Activated naive CD8-positive, alpha-beta T cell treated with anti-CD3 and anti-CD28 coated beads for 36 hours (primary cell): ENCODE measurements at places on chromosomes 6 and 20.

- H3K4me1 ChIP-seq: no peaks in the 10 kb centered on the region
- no peak overlapping the region for H3K27ac ChIP-seq
- H3K36me3 ChIP-seq: no peaks in the 10 kb centered on the region
- DNase-seq: no peak
Measured at GRCh38 chr6:3830806-3831205, 18.4 kb upstream of the FAM50B start.

DNA sequence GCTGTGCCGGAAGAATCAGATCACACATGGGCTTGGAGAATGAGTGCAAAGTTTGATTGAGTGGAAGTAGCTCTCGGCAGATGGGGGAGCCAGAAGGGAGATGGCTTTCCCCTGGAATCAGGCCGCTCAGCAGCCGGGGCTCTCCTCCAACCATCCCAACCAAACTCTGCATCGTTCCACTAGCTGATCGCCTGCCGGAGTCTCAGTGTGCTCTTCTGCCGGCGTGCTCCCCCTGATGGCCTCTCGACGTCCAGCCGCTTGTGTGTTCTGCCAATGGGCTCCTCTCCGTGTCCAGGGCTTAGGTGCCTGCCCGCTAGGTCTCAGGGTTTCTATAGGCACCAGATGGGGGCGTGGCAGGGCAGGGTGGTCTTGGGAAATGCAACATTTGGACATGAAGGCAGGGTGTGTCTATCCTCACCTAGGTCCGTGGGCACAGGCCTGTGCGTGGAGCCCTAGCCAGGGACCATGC, 4.9 kb upstream of the BIRC7 start:
- no peaks in the 10 kb centered on the region for H3K36me3 ChIP-seq
- DNase-seq: no peak
- peaks cover 61% of the 10 kb centered on the region for H3K27me3 ChIP-seq
- H3K27ac ChIP-seq: no peak overlapping the region
- H3K4me1 ChIP-seq: peaks cover 2% of the 10 kb centered on the region

DNA sequence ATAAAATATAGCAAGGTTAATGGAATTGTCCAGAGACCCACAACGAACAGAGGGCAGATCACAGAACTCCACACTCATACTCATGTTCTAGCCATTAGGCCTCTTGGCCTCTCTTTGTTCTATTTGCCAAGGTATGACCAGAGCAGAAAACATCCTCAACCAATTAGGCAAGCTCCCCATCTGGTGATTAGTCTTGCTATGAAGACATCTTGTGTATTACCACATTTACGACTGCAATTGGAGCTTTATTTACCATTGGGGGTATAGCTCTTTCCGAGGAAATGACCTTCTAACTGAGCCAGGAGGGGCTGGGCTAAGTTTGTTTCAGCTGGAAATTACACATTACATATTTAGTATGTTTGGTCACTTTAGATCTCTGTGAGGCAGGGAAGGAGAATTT, 593.9 kb downstream of the CD109 start:
- H3K27ac ChIP-seq: no peak overlapping the region
- H3K4me3 ChIP-seq: no peak overlapping the region
- no peaks in the 10 kb centered on the region for H3K27me3 ChIP-seq
- no peak for DNase-seq

- H3K4me3 ChIP-seq: no peak overlapping the region
- no peaks in the 10 kb centered on the region for H3K4me1 ChIP-seq
- H3K36me3 ChIP-seq: no peaks in the 10 kb centered on the region
- no peak overlapping the region for H3K27ac ChIP-seq
- H3K27me3 ChIP-seq: peaks cover 5% of the 10 kb centered on the region
Measured at GRCh38 chr6:4174042-4174441, 38.7 kb upstream of the ECI2 start.

DNA sequence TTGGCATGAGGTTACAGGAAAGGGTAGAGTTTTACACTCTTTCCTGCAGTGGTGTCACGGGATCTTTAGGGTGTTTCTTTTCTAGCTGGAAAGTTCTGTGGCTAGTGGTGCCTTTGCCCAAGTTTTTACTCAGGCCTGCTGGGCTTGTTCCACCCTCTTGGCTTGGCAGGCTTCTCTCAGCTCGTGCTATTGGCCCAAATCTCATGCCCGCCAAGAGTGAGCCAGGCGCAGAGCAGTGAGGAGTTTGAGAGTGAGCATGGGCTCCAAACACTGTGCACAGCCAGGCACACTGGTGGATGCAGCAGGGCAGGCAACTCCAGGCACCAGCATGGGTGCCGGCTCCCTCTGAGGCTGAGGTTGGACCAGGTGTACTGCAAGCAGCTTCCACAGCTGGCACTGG, 206.5 kb downstream of the SAMD5 start:
- no peak overlapping the region for H3K4me3 ChIP-seq
- DNase-seq: no peak
- H3K27ac ChIP-seq: no peak overlapping the region
- no peaks in the 10 kb centered on the region for H3K36me3 ChIP-seq

DNA sequence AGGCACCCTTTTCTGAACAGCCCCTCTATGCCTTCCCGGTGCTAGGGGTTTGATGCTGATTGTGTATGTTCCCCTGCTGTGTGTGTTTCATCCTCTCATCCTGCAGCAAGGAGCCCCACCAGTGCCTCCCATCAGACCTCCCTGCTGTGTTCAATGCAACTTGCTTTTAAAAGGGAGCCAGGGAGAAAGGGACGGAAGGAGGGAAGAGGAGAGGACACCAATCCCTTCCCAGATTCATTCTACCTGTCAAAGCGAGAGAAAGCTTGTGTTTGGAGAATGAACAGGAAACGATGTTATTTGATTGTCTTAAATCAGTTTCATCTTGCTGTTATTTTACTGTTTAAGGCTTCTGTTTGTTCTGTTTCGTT, 259.2 kb downstream of the ADGB start:
- DNase-seq: no peak
- peaks cover 14% of the 10 kb centered on the region for H3K4me1 ChIP-seq
- peaks cover 3% of the 10 kb centered on the region for H3K27me3 ChIP-seq
- peak overlapping the region; percentile 23 for H3K27ac ChIP-seq

- H3K27ac ChIP-seq: no peak overlapping the region
- H3K27me3 ChIP-seq: no peaks in the 10 kb centered on the region
- H3K4me1 ChIP-seq: peaks cover 9% of the 10 kb centered on the region
- H3K36me3 ChIP-seq: no peaks in the 10 kb centered on the region
- DNase-seq: no peak
Measured at GRCh38 chr20:57714409-57715267, 4.8 kb upstream of the PMEPA1 start.

DNA sequence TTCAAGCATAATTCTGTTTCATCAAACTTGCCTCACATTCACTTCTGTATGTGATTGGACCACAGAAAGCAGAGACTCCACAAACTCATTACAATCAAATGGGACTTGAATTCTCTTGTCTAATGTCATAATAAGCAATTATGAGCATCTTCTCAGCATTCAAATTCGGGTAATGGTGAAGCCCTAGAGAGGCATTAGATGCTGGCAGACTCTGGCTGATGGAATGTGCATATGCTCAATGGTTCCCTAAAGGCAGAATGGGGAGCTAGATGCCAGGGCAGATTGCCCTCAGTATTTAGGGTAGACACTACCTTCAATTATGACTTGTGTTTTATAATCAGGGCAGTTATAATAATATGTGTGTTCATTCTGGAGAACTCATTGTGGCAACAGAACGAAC, 127.9 kb downstream of the HDGFL1 start:
- peaks cover 4% of the 10 kb centered on the region for H3K27me3 ChIP-seq
- no peaks in the 10 kb centered on the region for H3K4me1 ChIP-seq
- H3K4me3 ChIP-seq: no peak overlapping the region
- no peak for DNase-seq

DNA sequence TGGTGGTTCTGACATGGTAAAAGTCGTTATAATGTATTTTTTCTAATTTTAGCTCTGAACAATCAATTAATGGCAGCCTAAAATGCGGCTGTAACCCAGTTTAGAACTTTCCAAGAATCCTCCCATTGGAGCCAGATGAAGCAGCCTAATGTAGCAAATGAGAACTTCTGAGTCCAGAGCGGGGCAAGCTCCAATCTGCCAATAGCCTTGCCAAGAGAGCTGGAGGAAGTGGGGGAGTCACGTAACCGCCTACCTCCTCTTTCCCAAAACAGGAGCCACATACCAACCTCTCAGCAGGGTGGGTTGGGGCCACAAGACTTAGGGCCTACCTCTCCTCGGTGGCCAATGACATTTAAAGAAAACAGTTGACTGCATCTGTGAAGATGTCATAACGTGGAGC, 230.6 kb downstream of the SOD2 start:
- H3K4me3 ChIP-seq: no peak overlapping the region
- H3K27me3 ChIP-seq: peaks cover 19% of the 10 kb centered on the region
- peaks cover 5% of the 10 kb centered on the region for H3K4me1 ChIP-seq

- H3K27ac ChIP-seq: no peak overlapping the region
- no peak for DNase-seq
- H3K27me3 ChIP-seq: peaks cover 33% of the 10 kb centered on the region
- no peak overlapping the region for H3K4me3 ChIP-seq
- H3K4me1 ChIP-seq: no peaks in the 10 kb centered on the region
Measured at GRCh38 chr6:4506223-4506622, 270.0 kb upstream of the CDYL start.

DNA sequence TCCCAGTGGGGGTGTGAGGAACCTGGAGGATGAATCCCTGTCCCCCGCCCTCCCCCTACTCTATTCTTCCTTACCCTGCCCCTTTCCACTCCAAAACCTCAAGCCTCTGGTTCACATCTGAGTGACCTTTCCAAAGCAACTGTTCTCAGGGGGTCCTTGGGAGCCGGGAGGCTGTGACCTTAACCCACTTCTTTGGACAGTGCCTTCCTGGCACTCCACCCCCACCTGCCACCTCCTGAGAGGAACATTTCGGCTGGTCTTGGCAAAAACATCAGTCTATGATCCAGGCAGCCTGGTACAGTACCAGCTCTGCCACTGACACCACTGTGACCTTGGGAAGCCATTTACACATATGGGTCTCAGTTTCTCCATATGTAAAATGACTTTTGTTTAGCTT, 121.7 kb downstream of the MRPL14 start:
- no peak for DNase-seq
- H3K4me3 ChIP-seq: no peak overlapping the region
- peaks cover 39% of the 10 kb centered on the region for H3K27me3 ChIP-seq
- H3K4me1 ChIP-seq: peaks cover 14% of the 10 kb centered on the region
- no peak overlapping the region for H3K27ac ChIP-seq

- peak overlapping the region; percentile 42 for H3K27ac ChIP-seq
- peak; percentile 55 for DNase-seq
- H3K27me3 ChIP-seq: peaks cover 30% of the 10 kb centered on the region
- H3K4me1 ChIP-seq: peaks cover 30% of the 10 kb centered on the region
Measured at GRCh38 chr20:4130404-4131189, 115.2 kb upstream of the RNF24 start.

GRCh38 chr20:55140631-55141030, 665.2 kb downstream of the DOK5 start:
- H3K4me3 ChIP-seq: no peak overlapping the region
- H3K27ac ChIP-seq: no peak overlapping the region
- H3K27me3 ChIP-seq: no peaks in the 10 kb centered on the region
- no peak for DNase-seq
- no peaks in the 10 kb centered on the region for H3K36me3 ChIP-seq
- H3K4me1 ChIP-seq: no peaks in the 10 kb centered on the region

GRCh38 chr6:127963495-127963894, 62.6 kb upstream of the THEMIS start:
- no peak overlapping the region for H3K27ac ChIP-seq
- H3K36me3 ChIP-seq: peaks cover 28% of the 10 kb centered on the region

- H3K27me3 ChIP-seq: no peaks in the 10 kb centered on the region
- peaks cover 51% of the 10 kb centered on the region for H3K36me3 ChIP-seq
- no peak for DNase-seq
Measured at GRCh38 chr6:158050107-158050735, 68.6 kb downstream of the SYNJ2 start.

DNA sequence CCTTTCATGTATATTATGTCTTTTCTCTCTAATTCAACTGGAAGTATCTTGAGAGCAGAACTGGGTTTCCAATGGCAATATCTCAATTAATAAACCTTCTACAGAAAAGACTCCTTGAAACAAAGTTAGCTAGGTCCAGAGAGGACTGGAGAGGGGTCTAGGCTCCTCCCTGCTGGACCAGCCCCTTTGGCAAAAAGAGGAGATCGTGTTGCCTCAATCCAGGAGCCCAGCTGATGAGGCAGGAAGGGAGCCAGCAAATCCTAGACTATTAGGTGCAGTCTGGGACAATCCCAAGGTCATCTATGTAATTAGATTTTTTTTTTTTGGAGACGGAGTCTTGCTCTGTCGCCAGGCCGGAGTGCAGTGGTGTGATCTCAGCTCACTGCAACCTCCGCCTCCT, 21.9 kb downstream of the BCL2L1 start:
- peak overlapping the region; percentile 56 for H3K27ac ChIP-seq
- H3K36me3 ChIP-seq: peaks cover 77% of the 10 kb centered on the region
- no peaks in the 10 kb centered on the region for H3K27me3 ChIP-seq
- no peak for DNase-seq
- H3K4me1 ChIP-seq: peaks cover 54% of the 10 kb centered on the region

DNA sequence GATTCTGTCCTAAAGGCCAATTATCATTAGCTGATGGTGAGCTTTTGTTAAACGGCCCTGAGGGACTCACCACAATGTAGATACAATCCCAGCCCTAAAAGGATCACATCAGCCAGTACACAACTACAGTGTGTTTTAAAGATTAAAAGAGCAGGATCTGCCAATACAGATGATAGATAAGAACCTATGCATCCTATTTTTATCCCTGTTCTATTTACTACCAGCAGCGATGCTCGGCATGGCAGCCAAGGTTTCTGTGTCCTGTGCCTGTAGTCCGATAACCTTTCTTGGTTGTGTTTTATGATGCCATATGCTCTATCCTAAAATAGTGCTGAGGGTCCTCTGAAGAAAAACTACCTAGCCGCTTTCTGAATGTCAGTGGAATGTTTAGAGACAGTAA, 289.4 kb downstream of the PHACTR1 start:
- peaks cover 22% of the 10 kb centered on the region for H3K27me3 ChIP-seq
- no peak overlapping the region for H3K27ac ChIP-seq
- no peaks in the 10 kb centered on the region for H3K36me3 ChIP-seq
- no peak overlapping the region for H3K4me3 ChIP-seq
- no peak for DNase-seq

DNA sequence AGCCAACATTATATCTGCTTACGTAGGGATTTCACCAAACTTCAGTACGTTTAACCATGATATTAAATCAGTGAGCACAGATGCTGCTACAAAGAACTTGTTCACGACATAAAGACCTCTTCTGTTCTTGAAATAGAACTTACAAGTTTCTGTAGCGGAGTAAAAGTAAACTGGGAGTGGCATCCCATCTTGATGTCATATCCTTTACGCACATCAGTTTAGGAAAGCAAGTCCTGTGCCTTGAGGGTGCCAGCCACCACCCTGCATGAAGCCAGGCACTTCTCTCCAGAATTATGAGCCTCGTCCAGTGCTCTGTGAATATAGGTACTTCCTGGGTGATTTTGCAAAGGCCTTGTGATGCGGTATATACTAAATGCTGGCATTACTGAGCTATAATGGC, 122.6 kb downstream of the BTBD3 start:
- H3K27ac ChIP-seq: no peak overlapping the region
- H3K4me3 ChIP-seq: no peak overlapping the region
- H3K27me3 ChIP-seq: no peaks in the 10 kb centered on the region
- no peak for DNase-seq

GRCh38 chr20:62624719-62625453, 17.4 kb upstream of the SLCO4A1 start:
- peaks cover 19% of the 10 kb centered on the region for H3K4me1 ChIP-seq
- H3K4me3 ChIP-seq: no peak overlapping the region
- no peak for DNase-seq
- H3K27ac ChIP-seq: peak overlapping the region; percentile 49
- H3K27me3 ChIP-seq: no peaks in the 10 kb centered on the region
